ENCODE measurements at places on chromosomes 7 and 10.

DNA sequence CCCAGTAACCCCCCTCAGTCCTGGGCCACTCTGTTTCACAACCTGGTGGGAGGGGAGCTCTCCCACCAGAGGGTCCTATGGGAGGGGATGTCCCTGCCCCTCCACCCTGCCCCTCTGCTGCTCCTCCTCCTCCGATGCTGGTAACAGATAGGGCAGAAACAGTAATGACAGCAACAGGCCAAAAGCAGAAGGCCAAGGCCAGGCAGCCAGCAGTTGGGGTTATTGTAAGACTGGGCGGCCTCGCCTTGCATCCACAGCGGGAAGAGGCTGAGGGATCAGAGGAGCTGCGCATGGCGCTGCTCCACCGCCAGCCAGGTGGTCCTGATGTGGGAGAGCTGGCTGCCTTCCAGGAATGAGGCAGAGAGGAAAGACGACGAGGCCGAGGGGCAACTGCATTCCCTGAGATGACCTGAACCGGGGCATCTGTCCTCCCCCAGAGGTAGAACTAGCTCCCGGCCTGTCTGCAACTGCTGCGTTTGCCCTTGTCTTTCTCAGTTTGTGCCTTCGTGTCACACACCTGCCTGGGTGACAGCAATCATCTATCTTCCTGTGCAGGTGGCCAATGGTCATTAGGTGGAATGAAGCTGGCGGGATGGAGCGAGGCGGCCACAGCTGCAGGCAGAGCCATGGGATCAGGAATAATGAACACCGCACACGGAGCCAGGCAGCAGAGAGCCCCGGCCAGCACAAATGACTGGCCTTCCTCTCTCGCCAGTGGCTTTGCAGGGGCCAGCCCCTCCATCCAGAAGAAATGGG lies 54.0 kb upstream of the CACUL1 start:
- no peak for DNase-seq

GRCh38 chr10:110268971-110269370 lies 35.7 kb downstream of the SMNDC1 start:
- no peak for DNase-seq

DNA sequence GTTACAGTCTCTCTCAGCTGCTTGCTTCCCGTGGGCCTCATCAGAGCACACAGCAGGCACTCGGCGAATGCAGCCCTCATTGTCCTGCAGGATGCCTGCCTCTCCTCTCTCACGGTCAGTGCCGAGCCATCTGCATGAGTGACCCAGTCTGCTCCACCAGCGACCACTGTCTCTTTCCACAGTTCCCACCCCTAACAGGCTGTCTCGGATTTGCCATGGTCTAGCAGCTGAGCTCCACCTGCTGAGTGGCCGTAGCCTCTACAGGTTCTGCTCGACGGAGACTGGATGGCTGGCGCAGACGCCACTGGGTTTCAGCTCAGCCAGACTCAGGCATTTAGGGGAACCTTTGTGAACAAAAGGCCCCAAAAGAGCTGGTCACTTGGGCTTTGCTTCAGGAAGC lies 209.4 kb upstream of the FOXK1 start:
- DNase-seq = no peak

DNA sequence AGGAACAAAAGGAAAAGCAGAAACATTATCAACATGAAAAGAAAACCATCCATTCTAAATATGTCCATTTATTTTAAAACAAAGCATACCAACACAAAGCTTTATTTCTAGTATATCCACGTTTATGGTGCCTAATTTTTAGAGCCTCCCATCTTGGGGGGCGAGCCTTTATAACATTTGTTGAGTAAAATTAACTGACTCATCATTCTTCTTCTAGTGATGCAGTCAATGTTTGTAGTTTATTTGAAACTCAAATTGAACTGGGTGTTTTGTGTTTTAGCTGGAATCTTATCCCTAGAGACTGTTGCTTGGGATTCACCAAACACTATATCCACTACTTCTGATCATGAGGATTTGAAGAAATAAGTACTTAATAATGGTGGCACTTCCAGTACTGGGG lies 366.4 kb upstream of the NPVF start:
- DNase-seq = no peak

GRCh38 chr10:80156216-80156615 lies 23.7 kb downstream of the PLAC9 start:
- no peak for DNase-seq

Data from head of caudate nucleus (tissue), 42 donors.